ENCODE measurements at places on chromosomes 7 and 10. TPM values are rescaled to one million over a fixed set of nuclear protein-coding genes. Genes with fewer than 3 reads are reported as not detected.

The STN1 gene
- 33.0 TPM for total RNA-seq

GRCh38 chr10:26735435-26735834, 37.9 kb downstream of the PDSS1 start:
- no peak for DNase-seq

DNA sequence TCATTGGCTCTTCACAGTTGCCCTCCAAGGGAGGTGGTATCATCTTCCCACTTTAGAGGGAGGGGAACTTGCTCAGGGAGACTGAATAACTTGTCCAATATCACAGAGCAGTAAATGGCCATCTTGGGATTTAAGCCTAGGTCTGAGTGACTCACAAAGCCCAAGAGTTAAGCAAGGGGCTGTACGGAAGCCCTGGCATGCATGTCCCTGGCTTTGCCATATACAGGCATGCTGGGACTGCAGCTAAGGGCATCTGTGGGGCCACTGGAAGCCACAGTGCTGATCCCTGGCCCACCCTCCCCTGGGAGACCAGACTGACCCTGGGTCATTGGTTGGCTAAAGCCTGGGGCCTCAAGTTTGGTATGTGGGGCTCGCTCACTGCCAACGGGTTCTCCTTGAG, 3.1 kb downstream of the VSIR start:
- peak; percentile 47 for DNase-seq

The NEUROG3 gene
- not detected for total RNA-seq

- DNase-seq, result peak; percentile 46
These were observed 165.1 kb downstream of the TNS3 start for GRCh38 chr7:47416492-47417480.

- no peak for DNase-seq
These were observed 116.2 kb upstream of the SH2B2 start for GRCh38 chr7:102170393-102170970.

The NUTM2E gene
- not detected for total RNA-seq

GRCh38 chr7:151740081-151740851, 136.6 kb downstream of the PRKAG2 start:
- no peak for DNase-seq

The TET1 gene
- 2.9 TPM for total RNA-seq

DNA sequence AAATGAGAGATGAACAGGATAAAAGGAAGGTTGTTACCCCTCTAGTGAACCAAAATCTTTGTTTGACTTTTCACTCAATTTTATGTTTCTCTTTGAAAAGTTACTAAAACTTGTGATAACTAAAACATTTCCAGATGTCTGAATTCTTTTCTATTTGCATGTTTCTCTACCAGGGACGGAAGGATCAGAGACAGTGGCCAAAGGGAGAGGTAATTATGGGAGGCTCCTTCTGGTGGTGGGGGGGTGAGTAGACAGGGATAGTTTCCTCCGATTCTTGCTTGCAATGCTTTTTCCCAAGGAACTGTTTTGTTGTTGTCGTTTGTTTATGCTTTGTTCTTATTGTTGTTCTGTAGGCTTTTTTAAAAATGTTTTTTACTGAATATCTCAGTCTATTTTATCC, 374.8 kb downstream of the INHBA start:
- DNase-seq, result no peak

The TFPI2 gene
- 208 TPM for total RNA-seq

- peak; percentile 74 for DNase-seq
These were observed 27.3 kb downstream of the MDFIC start for GRCh38 chr7:114949231-114949630.

GRCh38 chr7:38198366-38198765, 20.3 kb downstream of the STARD3NL start:
- no peak for DNase-seq

- DNase-seq, result no peak
These were observed 44.3 kb downstream of the INSYN2A start for GRCh38 chr10:127151981-127152699.

DNA sequence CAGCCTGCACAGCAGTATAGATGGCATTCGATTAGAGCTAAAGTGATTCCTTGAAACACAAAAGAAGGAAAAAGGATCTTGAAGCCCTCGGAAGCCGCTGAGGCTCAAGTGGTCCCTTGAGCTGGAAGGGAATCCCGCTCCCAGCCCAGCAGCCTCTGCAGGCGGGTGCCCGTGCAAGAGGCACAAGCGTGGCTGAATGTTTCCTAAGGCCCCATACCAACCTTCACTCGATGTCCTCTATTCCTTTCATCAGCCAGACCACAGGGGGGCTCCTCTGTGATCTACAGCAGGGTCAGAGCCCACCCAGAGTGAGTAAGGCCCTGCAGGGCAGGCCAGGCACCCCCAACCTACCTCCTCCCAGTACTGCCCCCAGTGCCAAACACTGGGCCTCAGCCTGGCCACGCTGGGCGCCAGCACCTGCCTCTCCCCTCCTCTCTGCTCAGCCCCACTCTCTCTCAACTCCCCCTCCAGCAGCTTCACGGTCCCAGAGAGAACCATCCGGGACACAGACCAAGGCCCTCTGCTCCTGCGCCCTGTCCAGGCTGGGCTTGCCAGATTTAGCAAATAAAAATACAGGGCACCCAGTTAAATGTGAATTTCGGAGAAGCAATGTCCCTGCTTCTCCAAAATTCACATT, 30.5 kb downstream of the EBF3 start:
- DNase-seq, result no peak

The HOXA5 gene
- total RNA-seq, result 9.4 TPM

GRCh38 chr10:27736396-27736795, 9.2 kb downstream of the MKX start:
- DNase-seq, result no peak

The NOBOX gene
- not detected for total RNA-seq

The SEC31B gene
- 1.5 TPM for total RNA-seq

GRCh38 chr10:78494179-78494578, 460.5 kb downstream of the RPS24 start:
- peak; percentile 31 for DNase-seq

DNA sequence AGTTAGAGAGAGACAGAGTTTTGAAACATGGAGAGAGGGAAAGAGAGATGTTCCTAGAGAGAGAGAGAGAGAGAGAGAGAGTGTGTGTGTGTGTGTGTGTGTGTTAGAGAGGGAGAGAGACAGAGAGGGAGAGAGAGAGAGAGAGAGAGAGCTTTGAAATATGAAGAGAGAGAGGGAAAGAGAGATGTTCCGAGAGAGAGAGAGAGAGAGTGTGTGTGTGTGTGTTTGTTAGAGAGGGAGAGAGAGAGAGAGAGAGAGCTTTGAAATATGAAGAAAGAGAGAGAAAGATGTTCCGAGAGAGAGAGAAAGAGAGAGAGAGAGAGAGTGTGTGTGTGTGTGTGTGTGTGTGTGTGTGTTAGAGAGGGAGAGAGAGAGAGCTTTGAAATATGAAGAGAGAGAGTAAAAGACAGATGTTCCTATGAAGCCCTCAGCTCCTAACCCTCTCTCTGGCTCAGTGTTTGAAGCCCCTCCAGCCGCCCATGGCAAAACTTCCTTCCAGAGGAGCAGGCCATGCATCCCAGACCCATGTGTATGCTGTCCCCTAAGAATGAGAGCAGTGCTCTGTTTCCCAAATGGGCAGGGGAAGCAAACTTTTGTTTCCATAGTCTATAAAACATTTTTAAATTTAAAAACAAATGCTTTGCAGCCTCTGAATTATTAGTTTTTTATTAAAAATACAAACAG, 130.9 kb downstream of the KCNMA1 start:
- peak; percentile 63 for DNase-seq

- DNase-seq, result peak; percentile 41
These were observed 149.5 kb upstream of the LRGUK start for GRCh38 chr7:133977409-133978274.

DNA sequence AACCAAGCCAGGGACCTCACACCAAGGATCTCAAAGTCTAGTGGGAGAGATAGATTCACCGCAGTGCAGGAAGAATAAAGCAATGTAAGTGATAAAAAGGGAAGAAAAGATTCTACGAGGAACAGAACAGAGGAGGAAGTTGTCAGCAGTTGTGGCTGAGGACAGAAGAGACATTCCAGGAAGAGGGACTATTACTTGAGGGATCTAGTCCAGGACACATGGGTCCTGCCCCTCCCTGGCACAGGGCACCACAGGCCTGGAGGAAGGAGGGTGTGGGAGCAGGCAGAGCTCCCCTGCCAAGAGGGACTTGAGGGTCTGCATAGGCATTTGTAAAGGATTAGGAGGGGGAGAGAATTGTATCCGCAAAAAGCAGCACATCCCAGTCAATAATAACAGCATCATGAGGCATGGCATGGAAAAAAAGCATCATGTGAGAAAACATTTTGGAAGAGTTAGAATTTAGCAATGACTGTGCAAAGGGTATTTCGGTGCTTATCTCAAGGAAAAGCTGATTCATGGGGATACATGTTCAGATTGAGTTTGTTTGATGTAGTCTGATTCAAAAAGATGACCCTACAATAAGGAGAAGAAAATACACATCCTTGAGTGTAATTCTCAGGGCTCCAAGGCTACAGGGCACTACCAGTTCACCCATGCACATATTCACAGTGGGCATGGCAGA, 12.7 kb downstream of the C10orf71 start:
- DNase-seq, result no peak

- DNase-seq, result peak; percentile 26
These were observed 487.2 kb downstream of the RPS24 start for GRCh38 chr10:78520737-78521430.

DNA sequence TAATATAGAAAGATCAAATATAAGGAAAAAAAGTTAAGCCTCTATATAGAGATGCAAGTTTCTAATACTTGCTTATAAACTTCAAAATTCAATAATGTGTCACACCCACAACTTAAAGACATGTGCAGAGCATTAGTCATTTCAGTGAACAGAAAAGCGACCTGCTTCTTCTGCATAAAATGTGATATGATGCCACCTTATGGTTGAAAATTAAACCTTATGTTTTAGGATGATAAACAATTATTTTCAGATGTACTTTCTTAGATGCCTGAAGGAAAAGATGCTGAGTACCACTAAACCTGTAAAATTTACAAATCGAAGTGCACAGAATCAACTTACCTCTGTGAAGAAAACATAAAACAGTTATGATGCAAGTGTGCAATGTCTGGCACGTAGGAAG, 96.0 kb downstream of the MTERF1 start:
- DNase-seq, result peak; percentile 72

- DNase-seq, result peak; percentile 77
These were observed 75.1 kb downstream of the EBF3 start for GRCh38 chr10:129888784-129889616.

The CFAP46 gene
- total RNA-seq, result not detected

DNA sequence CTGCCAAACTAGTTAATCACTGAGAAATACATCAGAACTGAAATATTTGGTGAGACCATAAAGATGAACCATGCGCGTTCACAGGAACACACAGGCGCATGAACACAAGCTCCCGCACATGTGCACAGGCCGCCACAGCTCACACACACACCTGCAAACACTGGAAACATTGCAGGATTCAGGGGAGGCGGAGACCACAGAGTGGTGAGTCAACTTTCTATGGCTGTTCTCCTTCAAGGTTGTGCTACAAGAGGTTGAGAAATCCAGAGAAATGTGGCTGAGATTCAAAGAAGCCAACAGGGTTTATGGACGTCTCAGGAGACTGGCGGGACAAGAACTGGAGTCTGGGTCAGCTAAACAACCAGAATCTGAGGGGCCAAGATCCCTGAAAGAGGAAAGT, 17.8 kb downstream of the ESYT2 start:
- DNase-seq, result peak; percentile 52

GRCh38 chr10:46516660-46517416, 39.6 kb downstream of the GPRIN2 start:
- peak; percentile 86 for DNase-seq

The ADCY1 gene
- total RNA-seq, result 0.52 TPM

DNA sequence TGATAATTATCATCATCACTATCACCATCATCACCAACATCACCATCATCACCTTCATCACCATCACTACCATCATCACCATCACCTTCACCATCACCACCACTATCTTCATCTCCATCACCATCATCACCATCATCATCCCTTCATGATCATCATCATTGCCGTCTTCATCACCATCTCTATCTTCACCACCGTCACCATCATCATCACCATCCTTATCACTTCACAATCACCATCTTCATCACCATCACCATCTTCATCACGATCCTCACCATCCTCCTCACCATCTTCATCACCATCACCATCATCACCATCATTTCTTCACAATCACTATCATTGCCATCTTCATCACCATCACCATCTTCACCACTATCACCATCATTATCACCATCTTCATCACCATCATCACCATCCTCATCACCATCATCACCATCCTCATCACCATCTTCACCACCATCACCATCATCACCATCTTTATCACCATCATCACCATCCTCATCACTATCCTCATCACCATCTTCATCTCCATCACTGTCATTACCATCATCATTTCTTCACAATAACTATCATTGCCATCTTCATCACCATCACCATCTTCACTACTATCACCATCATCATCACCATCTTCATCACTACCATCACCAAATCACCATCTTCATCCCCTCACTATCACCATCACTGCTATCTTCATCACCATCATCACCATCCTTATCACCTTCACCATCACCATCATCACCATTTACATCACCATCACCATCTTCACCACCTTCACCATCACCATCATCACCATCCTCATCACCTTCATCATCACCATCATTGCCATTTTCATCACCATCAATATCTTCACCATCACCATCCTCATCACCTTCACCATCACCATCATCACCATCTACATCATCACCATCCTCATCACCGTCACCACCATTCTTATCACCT, 72.4 kb upstream of the DNAAF5 start:
- DNase-seq, result no peak

DNA sequence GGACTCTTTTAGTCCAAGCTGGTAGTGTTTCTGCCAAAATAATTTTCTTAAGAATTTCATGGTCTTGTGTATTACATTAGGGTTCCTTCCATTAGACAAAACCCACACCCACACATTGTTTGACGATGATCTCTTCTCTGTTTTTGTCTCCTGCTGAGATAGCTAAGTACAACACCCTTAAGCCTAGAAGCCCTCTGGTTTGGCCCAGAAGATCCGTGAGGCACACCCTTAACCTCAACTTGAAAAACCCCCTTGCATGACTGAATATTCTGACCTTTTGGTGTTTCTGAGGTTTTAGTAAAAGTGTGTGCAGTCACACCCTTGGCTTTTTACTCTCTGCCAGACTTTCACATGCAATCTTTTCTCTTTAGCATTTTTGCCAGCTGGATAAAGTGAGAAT, 29.3 kb upstream of the ERCC6 start:
- peak; percentile 43 for DNase-seq

DNA sequence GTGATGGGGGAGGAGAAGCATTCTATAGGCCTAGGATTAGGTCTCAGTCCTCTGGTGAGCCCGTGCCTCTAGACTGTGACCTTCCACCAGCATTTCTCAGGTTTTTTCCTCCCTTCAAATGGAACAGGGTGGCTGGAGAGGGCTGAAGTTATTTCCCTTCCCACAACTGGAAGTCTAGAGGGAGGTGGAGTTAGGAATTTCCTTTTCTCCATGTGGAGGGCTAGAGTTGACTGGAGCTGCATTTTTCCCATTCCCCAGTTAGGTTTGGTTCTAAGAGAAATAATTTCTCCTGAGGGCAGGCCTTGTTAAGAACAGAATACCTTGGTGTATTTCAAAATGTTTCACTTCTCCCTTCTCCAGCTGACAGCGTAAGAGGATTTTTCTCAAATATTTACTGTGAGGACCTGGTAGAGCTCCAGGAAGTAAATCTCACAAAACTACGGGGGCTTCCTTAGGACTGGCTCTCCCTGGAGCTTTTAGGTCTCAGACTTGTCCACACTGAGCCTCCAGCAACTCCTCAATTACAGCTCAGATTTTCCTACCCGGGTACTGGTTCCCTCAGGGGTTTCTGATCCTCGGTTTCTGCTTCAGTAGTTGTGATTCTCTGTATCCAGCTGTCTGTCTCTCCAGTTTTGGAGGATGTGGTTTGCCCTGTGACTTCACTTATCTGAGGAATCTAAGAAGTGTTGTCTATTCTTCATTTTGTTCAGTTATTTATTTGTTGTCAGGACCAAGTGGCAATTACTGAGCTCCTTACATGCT, 6.0 kb upstream of the REEP3 start:
- DNase-seq, result peak; percentile 85

Measured in LHCN-M2 (cell line).